Activated T-helper 1 cell treated with anti-CD3 and anti-CD28 coated beads, Interleukin-2, amount 50 U/mL, for 16 hours (primary cell): ENCODE measurements at places on chromosomes 13 and 19.

DNA sequence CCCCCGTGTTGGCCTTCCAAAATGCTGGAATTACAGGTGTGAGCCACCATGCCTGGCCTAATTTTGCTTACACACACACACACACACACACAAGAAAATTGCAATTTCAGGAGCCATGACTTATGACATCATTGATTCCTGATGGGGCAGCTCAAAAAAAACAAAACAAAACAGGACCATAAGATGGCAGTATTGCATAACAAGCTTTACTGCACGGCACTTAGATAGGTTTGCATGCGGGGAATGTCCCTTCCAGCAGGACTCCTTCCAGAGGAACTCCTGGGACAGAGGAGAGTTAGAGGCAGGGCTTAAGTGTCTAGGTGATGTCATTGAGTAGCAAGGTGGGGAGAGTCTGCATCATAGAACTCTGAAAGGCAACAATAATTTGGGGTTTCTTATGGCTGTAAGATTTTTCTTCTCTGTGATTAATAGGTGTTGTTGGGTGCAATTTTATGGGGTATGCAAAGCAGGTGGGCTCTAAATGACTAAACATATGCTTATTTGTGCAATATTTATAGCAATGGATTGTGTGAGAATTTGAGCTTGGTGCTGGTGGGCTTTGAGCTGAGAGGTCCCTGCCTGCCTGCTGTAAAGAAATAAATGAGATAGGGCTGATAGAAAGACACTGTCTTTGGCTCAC is 9.0 kb upstream of the ACSBG2 start:
- no peak for DNase-seq

- DNase-seq = no peak
Measured at GRCh38 chr19:2043251-2043641, 7.8 kb downstream of the MKNK2 start.

DNA sequence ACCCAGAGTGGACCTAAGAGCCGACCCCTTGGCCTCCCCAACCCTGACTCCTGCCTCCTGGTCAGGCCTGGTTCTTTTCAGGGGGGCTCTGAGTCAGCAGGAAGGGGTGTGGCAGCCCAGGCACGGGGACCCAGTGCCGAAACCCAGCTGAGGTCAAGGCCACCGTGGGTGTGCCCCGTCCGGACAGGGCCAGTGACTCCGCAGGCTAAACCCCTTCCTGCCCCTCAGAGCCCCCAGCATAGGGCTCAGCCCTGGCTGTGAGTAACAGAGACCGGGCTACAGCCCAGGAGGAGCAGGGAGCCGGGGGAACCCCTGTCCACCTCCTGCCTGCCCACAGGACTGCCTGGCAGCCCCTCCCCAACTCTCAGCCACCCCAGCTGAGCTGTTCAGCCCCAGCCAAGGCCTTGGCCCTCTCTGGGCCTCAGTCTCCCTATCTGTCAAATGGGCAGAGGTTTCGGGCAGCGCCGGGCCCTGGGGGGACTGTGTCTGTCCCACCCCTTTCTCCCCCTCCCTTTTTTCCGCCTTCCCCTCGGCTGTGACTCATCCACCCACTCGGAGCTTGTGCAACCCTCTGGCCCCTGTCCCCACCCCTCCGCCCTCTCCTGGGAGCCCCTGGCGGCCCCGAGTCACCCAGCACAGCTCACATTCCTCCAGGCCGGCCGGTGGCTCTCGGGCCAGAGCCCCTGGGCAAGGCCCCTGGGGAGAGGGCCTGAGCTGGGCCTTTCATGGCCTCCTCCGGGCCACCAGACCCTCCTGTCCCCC is 8.6 kb downstream of the ZBTB7A start:
- DNase-seq = peak; percentile 41

DNA sequence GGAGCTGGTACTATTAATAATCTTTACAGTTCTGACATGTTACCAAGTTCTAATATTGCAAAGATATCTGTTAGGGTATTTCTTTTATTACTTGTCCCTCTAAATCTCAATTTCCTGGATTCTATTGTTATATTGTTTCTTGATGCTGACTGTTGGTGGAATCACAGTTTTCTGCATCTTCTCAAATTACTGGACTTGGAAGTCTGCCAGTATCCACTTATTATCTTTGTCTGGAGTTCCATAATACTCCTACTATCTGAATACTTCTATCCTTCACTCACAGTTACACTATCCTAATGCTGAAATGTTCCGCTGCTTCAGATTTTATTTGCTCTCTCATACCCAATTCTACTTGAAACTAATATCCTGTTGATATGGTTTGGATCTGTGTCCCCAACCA is 1985.7 kb upstream of the PRR20A start:
- DNase-seq = no peak
